ENCODE measurements at places on chromosomes 11 and 22.
A peak's percentile ranks its signal among the peaks of the same experiment; 100 is the strongest.

DNA sequence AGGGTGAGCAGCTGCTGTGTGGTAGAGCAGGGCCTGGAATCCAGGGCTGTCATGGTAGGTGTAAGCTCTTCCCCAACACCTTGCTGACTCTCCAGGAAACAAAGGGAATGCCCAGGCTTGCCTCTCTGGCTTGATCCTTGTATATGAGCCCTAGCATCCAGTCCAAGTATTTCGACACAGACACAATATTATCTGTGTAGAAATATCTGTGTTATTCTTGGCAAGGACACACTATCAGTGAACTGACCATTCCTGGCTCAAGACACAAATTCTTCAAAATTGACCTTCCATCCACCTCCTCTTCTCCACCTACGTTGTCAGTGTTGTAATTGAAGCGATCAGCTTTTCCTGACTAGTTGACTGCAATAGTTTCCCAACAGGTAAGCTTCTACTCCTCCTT is 312.0 kb upstream of the NARS2 start:
- DNase-seq = no peak

DNA sequence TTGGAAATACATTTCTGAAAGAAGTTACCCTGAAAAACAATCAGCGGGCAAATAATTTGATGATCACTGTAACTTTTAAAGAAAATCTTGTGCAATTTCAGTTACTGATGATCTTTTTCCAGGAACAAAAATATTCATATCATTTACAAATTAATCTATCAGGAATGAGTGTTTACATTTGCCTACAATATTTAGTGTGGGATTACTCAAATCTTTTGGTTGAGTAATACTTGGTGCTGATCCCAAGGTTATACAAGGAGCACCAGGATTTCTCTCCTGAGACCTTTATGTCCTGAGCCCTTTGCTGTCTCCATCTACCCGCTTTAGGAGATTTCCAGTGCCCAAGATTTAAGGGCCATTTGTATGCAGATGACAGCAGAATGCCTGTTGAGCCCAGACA is 116.1 kb downstream of the ATXN10 start:
- no peak for DNase-seq

DNA sequence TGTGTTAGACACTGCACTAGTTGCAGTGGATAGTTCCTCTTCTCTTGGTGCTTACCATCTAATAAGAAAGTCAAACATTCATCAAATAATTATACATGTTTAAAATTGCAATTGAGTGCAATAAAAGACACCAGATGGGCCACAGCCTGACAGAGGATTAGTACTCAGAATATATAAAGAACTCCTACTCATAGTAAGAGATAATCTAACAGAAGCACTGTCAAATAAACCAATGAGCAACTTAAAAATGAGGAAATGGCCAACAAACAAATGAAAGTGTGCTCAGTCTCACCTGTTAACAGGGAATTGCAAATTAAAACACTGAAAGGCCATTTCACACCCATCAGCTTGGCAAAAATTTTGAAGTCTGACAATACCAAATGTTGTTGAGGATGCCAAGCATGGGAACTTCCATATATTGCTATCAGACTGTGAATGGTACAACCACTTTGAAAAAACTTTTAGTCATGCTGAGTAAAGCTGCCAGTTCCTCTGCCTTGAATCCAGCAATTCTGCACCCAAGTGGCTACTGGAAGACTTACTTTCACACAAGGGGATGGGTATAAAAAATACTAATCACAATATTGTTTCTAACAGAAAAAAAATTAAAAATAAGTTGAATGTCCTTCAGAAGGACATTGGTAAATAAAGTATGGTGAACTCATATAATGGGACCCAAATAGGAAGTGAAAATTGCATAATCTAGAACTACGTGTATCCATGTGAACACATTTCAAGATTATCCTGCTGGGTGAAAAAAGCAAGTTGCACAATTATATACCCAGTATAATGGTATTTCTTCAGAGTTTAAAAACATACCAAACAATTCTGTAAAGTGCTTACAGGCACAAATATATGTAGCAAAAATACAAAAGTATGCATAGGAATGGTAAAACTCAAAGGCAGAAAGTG is 41.4 kb upstream of the CREB3L1 start:
- no peak for DNase-seq

DNA sequence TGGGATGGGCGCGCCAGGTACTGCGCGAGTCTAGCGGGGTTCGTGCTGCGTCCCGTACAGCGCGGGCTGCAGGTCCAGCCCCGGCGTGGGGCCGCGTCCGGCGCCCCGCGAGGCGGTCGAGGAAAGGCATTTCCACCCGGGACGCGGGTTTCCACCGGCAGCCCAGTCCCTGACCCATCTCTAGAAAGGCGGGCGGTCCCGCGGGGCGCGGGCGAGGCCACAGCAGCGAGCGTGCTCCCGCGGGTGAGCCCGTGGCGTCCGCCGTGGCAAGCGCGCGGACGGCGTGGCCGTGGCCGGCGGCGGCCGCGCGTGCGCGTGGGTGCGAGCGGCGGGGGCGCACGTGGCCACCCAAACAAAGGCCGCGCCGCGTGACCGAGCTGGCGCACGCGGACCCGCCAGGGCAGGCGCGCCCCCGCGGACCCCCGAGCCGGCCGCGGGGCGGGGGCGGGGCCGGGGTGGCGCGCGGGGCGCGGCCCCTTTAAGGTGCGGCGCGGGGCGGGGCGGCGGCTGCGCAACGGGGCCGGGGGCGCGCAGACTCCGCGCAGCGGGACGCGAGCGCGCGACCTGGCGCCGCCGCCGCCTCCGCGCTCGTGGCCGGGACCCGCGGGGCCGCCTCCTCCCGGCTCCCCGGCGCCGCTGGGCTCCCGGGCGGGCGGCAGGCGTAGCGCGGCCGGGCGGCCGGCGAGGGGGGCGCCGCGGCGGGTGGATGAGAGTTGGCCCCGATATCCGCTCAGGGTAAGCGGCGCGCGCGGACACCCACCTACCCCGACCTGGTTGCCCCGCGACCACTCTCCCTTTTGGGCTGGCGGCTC is 39.3 kb upstream of the CELSR1 start:
- DNase-seq = peak; percentile 27

DNA sequence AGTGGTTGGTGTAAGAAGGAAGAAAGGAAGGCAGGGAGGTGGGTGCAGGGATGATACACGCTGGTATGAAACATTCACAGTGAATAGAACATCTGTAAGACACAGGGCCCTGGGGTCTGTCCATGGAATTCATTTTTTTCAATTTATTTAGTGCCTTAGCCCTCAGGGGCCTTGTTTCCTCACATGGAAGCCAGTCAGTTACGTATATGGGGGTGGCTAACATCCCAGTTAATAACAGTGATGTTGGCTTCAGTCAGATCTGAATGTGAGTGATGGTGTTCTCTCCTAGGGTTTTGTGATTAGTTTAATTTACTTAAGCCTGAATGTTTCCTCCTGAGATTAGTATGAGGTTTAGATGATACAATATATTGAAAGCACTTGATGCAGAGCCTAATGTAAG is 577.1 kb downstream of the NTM start:
- no peak for DNase-seq

Measured in effector CD4-positive, alpha-beta T cell (primary cell).